Urinary bladder (tissue), 4 donors: ENCODE measurements at places on chromosomes 2 and 18. TPM values are rescaled to one million over a fixed set of nuclear protein-coding genes. Genes with fewer than 3 reads are reported as not detected.

The LHCGR gene
- polyA plus RNA-seq, result 0.14 TPM

DNA sequence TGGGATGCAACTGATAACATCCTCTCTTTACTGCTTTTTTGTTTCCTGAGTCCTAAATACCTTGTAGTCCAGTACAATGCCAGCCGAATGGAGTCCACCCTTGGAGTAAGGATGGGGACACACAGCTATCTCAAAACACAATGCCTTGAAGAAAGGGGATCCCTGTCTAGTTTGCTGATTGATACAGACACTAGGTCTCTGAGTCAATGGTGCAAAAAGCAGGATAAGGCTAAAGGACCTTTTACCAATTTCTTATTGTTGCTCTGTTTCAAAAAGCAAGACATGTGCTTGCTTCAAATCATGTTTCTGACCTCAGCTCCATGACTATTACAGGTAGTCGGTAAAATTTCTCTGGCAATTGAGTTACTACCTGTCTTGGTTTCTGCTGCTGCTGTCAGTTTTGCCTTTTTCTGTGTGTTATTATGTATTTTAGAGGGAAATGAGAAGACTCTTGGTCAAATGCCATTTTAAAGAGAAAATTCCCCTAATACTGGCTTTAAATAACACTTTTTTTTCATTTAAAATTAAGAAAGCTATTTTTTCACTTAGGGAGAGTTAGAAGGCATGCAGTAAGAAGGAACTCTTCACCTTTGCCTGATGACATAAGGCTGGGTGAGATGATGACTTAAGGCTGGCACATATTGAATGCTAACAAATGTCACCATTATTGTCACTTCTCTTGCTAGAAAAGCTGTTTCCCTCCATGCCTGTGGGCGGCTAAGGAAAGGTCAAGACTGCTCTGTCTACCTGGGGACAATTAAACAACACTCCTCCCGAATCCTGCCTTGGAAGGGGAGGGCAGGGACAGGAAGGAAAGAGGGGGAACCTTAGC lies 4.9 kb upstream of the FIGLA start:
- no peak for DNase-seq

DNA sequence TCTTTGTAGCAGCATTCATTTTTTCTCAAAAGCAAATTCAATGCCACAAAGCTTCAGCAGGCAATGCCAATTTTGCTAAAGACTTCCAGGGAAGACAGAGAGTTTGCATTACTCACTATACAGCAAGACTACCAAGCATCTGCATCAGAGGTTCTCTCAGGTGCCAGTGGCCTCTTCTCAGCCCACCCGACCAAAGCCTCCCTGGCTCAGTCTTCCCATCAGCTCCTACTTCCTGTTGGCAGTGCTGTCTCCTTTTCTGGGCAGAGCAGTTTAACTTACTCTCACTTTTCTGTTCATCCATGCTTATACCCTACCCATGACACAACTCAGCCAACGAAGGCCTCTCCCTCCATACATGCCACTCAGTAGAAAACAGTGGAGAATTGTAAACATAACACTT lies 157.1 kb downstream of the TRABD2A start:
- no peak for DNase-seq

DNA sequence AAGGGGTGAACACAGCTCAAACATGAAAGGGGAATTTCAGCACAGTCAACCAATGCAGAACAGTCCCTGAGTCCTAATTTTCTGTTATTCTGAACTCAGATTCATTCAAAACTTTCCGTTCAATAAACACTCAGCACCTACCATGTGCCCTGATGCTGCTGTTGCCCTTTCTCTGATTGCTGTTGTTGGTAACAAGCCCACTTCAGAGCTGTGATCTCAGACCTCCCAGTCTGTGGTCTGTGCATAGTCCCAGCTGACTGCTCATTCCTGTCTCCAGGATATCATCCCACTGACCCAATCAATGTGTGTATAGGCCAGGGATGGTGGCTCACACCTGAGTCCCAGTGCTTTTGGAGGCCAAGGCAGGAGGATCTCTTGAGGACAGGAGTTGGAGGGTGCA lies 82.7 kb upstream of the SLC35G4 start:
- DNase-seq, result no peak

GRCh38 chr2:212142631-212143030 lies 396.0 kb downstream of the ERBB4 start:
- no peak for DNase-seq

DNA sequence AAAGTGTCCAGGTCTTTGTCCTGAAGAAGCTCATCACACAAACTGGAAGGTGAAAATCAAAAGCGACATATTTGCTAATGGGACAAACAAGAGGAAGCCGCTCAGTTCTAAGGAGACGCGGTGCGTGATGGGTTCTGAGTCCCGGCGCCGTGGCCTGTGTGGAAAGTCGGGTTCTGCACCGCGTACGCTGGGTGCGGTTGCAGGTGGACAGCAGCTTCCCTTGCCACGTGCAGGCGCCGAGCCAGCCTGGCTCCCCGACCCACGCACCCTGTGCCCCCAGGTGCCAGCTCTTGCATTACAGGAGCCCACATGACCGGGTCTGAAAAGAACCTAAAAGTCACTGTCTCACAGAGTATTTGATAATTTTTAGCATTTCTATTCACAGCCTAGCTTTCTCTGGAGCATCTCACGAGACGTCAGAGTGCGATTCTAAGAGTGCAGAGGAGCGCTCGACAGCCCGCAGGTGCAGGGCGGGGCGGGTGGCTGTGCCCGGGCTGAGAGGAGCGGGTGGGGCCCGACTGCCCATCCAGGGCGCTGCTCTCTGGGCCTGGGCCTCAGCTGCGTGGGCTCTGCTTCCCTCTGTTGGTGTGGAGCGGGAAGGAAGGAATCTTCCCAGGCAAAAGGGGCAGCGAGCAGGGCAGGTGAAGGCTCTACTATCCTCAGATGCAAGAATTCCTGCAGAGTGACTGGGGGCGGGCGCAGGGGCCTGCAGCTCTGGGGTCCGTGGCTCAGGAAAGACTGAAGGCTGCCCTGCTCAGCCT lies 39.4 kb downstream of the MYT1L start:
- DNase-seq, result no peak

DNA sequence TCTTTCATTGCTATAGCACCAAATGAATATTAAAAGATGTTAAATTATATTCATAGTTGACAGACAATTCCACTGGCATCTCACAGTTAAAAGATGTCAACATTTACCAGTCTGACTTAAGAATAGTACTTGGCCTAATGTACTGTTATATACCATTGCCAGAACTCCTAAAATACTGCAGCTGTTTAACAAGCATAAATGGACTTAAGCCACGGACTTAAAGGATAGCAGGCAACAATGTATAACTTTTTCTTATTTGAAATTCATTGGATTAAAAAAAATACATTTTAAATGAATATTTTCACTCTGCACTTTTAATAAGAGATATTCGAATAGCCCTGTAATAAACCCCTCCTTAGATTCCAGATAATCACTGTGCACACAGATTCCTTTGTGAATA lies 3.8 kb downstream of the TCF4 start:
- no peak for DNase-seq

DNA sequence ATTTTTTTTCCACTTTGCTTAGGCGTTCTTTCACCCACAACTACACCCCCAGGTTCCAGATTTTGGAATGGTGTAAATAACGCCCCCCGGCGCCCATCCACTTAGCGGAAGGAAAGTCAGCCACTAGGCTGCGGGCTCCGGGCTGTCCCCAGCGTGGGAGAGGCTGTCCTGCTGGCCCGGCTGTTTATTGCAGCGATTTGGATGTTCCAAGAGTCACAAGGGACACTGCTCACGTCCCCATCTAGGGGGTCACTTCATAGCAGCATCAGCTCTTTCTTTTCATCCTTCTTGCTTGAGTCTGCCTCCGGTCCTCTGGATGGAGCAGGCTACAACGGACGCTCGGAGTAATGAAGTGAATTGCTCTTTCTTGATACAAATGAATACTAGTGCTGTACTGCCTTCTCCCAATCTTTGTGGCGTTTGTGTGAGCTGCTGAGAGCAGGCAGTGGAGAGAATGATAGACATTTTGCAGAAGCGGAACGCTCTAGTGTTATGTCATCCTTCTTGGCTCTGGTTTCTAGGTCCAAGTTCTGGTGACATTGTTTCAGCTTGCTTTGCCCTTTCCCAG lies 50.7 kb upstream of the PAIP2B start:
- no peak for DNase-seq

GRCh38 chr2:226766352-226767055 lies 33.1 kb downstream of the IRS1 start:
- DNase-seq, result no peak

- no peak for DNase-seq
Observed at GRCh38 chr2:23487735-23488492, 102.9 kb downstream of the KLHL29 start.

DNA sequence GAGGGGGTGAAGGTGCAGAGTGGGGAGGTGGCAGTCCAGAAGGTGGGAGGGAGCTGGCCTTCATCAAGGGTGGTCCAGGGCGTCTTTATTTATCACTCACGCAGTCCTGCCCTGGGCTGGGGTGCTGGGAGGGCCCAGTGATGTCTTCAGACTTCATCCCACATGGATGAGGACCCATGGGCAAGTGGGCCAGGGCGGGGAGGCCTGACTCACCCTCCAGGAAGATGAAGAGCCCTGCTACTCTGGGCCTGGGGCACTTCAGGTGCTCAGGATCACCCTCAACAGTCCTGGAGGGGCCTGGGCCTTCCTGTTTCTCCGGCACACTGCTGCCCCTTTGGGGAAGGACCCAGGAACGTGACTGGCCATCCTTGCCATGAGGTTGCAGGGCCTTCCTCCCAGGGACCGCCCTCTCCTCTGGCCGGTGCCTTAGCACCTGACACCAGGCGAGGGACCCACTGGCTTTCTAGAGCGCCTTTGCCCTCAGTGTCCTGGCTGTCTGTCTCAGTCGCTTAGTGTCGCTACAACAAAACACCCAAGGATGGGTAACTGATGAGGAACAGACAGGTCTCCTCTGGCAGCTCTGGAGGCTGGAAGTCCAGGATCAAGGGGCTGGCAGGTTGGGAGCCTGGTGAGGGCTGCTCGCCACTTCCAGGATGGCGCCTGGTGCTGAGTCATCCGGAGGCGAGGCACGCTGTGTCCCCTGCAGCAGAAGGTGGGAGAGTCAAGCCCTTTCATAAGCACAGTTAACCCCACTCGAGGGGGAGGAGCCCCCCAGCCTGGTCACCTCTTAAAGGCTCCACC lies 57.8 kb upstream of the HS6ST1 start:
- no peak for DNase-seq

- DNase-seq, result no peak
Observed at GRCh38 chr2:176892676-176893226, 319.8 kb upstream of the HNRNPA3 start.

- DNase-seq, result no peak
Observed at GRCh38 chr2:218863021-218863520, 3.5 kb downstream of the WNT6 start.

DNA sequence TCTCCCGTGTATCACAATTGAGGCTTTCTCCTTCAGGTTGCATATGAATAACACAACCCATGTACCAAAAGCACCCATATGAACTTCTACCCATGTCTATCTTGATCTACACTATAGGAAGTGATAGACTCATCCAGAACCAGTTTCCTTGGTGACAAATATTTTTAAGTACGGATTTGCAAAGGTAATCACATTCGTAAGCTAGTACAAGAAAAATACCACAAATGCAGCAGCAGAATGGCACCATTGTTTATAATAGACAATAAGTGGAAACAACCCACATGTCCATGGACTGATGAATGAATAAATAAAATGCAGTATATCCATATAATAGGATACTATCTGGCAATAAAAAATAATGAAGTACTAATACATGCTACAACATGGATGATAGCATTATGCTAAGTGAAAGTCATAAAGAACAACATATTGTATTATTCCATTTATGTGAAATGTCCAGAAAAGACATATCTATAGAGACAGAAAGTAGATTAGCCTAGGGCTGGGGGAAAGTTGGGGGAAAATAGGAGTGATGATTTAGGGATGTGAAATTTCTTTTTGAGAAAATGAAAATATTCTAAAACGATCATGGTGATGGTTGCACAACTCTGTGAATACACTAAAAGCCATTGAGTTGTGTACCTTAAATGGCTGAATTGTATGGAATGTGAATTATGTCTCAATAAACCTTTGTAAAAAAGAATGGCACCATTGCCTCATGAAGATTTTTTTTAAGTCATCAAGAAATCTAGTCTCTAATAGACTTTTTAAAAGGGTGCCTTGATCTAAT lies 3.4 kb upstream of the CCDC88A start:
- DNase-seq, result no peak

- DNase-seq, result no peak
Observed at GRCh38 chr2:106358521-106358920, 109.7 kb downstream of the RGPD3 start.

DNA sequence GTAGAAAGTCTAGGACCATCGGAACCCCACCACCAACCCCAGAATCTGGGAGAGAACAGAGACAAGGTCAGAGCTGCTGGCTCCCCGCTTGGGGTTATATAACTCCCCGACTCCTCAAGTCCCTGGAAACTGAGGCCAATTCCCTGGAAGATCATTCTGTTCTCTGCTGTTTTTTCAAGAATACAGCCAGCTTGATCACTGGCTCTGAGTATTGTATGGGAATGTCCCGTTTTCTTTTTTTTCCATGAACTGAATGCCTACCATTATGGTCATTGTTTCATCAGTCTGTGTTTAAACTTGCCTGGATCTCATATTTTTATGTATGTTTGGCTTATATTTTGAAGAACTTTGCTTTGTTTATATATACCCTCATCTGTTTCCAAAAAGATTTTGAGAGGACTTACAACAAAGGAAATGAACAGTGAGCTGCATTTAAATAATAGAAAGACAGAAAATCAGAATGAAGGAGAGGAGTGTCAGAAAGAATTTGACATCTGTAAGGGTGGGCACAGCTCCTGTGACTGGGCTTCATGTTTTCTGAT lies 90.0 kb upstream of the ALPP start:
- no peak for DNase-seq

DNA sequence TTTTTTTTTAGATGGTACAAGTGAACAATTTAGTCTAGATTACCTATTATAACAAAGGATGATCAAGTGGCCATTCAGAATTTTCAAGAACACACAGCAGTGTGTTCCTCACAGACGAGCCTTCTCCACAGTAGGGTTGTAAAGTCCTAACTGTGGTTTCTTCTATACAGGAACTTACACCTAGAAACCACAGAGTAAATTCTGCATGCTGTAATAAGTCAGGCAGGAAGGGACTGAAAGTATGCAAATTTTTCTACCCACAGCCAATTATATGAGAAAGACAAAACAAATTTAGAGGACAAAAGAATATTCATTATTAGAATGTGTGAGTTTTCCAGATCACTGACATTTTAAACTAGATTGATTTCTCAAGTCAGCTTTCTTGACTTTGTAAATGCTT lies 99.5 kb downstream of the RBMS1 start:
- no peak for DNase-seq

GRCh38 chr2:46135228-46135855 lies 161.9 kb upstream of the EPAS1 start:
- no peak for DNase-seq
